Hepatic stellate cell (primary cell): ENCODE measurements at places on chromosomes 11 and 22.

DNA sequence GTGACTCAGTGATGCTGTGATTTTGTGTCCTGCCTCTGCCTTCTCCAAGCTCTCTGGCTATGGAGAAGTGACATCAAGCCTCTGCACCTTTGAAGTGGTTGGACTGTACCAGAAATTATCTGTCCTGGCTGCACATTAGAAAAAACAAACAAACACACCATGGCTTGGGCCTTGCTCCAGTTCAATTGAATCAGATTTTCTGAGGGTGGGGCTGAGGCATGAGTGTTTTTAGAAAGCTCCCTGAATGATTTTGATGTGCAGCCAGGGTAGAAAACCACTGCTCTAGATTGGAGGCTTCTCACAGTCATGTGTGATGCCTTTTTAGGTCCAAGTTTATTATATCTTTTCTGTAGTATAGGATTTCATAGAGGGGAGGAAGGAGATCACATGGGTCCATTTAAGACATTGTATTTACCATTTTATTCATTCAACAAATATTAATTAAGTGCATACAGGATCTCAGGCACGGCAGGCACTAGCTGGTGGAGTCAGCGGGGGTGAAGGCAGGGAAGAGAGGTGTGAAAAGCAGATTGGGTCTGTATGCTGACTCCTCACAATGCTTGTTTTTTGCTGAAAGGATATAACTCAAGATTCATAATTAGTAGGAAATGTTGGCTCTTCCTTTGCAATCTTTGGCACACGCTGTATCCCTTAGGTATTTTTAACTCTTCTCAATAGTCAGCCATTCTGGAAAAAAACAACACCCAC, 7.1 kb upstream of the VSTM5 start:
- DNase-seq, result no peak

DNA sequence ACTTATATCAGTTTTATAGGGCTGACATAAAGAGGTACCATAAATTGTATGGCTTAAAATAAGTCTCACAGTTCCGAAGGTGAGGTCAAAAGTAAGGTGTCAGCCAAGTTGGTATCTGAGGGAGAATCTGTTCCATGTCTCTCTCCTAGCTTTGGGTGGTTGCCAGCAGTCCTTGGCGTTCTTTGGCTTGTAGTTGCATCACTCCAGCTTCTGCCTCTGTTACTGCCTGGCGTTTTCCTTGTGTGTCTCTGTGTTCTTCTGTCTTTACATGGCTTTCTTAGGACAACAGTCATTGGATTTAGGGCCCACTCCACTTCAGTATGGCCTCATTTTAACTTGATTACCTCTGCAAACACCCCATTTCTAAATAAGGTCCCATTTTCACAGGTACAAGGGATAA, 16.7 kb downstream of the MMP7 start:
- no peak for DNase-seq

GRCh38 chr11:79269611-79270307, 171.1 kb downstream of the TENM4 start:
- no peak for DNase-seq

DNA sequence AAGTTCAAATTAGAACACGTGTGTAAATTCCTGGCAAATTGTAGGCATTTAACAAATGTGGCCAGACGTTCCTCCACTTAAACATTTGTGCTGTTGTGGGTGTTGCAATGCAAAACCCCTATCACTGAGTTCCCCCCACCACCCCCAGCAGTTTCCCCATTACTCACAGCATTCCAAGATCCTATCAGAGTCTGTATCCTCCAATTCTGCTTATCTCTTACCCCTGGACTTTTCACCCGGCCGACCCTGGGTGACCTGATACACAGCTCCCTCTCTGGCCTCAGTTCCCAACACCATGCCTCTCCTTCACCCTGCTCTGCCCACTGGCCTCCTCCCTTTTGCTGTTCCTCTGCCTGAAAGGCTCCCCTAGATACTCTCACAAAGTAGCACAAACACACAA, 31.4 kb upstream of the AQP11 start:
- no peak for DNase-seq

- DNase-seq, result no peak
These were observed 527.9 kb downstream of the BUD13 start for GRCh38 chr11:116244889-116245288.

GRCh38 chr11:95092549-95093324, 3.1 kb downstream of the ENDOD1 start:
- DNase-seq, result peak; percentile 75

- no peak for DNase-seq
These were observed 25.1 kb downstream of the RGL4 start for GRCh38 chr22:23715806-23716375.

DNA sequence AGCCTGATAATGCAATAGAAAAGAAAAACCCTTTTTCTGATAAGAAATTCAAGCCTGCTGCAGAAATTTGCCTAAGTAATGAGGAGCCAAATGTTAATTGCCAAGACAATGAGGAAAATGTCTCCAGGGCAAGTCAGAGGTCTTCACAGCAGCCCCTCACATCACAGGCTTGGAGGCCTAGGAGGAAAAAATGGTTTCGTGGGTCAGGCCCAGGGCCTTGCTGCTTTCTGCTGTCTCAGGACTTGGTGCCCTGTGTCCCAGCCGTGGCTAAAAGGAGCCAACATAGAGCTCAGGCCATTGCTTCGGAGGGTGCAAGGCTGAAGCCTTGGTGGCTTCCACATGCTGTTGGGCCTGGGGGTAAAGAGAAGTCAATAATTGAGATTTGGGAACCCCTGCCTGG, 131.3 kb downstream of the LARGE1 start:
- no peak for DNase-seq

DNA sequence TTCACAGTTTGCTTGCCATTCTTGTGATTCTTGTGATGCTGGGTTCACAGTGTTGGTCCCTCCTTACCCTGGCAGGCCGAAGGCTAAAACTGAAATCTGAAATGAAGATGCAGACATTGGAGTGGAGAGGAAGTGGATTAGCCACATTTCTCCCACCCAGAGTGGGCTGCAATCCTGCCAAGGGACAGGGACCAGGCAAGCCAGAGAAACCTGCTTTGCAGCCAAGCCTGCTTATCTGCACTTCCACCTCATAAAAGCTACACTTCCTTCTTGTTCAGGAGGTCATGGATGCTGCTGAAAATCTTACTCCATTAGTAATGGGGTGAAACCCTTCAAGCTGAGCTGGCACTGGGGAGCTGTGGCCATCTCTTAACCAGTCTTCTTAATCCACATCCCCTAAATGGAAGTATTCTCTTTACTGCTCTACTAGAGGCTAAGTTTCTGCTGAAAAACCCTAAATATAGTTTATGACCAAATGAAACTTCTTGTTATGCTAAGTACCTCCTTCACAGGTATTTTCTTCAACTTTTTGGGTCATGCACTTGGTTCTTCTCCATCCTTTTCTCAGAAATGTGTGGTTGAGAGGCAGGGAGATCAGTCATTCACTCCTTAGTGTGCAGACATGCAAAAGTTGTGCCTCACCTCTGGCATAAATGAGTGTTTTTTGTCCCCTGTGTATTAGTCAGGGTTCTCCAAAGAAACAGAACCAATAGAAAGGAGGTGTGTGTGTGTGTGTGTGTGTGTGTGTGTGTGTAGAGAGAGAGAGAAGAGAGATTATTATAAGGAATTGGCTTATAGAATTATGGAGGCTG, 133.9 kb upstream of the BMAL1 start:
- no peak for DNase-seq

- DNase-seq, result peak; percentile 29
These were observed 12.6 kb upstream of the APLNR start for GRCh38 chr11:57249384-57250319.

DNA sequence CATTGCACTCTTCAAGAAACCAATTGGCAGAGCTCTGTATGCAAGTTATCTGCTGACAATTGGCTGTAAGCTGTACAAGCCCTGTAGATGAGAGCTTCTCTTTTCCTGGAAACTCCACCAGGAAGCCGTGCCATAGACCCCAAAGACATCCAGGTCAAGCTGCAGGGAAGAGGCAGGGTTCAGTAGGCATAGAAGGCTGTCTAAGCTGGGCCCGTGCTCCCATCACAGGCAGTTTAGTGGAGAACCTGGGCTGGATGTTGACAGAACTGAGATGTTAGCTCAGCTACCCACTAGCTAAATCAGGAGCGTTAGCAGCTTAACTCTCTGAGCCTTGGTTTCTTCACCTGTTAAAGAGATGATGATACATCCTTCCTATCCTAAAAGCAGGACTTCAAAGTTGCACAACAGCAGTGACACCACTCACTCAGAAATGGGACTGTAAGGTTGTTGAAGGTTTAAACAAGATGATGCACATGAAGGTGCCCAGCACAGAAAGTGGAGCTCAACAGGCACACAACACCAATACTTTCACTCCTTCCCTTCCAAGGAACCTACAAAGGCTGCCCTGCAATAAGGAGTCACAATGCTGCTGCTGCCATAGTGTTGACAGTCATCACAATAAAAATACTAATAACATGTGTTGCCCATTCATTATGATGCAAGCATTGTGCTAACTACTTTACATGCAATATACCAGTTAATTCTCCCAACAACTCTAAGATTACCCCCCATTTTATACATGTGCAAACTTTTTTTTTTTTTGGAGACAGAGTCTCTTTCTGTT, 115.4 kb downstream of the ZBTB16 start:
- no peak for DNase-seq

DNA sequence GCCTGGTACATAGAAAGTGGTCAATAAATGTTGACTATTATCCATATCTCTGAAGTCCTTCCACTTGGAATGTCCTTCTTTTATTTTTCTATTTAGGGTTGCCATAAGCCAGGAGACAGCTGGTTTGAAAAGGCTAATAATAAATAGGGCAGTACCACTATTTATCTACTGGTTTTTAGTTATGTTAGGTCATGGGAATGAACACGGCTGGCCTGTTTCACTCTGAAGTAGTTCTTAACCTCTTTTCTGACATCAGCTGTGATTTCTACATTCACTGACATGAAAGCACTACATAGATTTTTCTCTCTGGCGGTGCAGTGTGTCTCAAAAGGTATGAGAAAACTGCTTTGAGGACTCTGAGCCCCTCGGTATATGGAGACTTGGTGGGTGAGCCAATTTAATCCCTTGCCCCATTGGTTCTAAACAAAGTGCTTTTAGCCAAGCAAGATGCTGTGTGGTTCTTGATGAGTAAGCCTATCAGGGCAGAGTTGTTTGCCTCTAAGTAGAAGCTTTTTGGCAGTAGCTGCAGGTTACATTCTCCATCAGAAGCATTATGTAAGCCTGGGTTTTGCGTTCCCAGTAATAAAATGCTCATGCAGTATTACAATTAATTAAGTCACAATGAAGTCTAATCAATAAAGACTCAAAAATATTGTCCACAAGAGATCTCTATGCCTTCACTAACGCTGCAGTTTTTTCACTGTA, 48.7 kb upstream of the APOA1 start:
- no peak for DNase-seq

DNA sequence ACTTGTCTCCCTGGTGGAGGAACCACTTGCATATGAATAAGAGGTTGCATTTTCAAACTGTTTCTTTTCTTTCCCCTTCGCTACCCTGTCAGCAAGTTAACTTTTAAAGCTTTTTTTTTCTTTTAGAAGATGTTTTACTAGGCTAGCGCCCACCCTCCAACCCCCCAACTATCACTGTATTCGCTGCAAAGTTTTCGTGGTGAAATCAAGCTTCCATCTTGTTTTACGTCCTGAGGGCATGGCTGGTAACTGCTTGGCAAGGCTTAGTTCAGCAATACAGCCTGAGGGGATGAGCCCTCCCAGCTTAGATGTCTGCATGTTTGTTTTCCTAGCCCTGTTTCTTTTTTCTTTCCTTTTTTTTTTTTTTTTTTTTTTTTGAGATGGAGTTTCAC, 1359.3 kb downstream of the LRRC4C start:
- DNase-seq, result no peak

- DNase-seq, result no peak
These were observed 64.0 kb downstream of the MN1 start for GRCh38 chr22:27737521-27737920.

- DNase-seq, result no peak
These were observed 106.5 kb upstream of the GRAMD1B start for GRCh38 chr11:123323568-123323967.

- DNase-seq, result no peak
These were observed 36.3 kb upstream of the SOX6 start for GRCh38 chr11:16392616-16393015.

DNA sequence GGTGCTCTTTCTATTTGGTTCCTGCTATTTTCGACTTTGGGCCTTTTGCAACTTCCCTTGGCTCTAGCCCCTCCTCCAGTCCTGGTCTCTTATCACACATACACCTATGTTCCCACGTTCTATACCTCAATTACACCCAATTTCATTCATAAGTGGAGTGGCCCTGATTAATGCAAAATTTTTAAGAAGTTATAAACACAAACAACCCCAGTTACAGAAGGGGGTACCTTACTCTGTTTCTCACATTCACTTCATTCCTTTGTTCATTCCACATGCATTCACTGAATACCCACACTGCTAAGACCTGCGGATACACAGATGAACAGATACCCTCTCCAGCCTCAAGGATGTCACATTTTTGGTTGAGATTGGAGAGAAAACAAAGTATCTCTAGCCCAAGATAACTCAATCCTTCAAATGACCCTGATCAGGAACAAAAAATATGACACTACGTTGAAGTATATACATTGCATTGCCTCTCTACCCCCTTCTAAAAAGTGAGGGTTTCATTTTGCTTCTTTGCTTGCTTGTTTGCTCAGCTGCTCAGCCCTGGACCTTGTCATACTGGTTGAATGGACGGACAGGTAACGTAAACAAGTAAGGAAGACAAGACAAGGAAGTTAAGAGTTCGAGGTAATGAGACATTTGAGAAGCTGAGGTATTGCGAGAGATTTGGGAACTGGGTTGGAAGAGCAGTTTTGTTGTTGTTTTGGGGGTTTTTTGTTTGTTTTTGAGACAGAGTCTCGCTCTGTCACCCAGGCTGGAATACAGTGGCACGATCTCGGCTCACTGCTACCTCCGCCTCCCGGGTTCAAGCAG, 3.6 kb upstream of the VPS37C start:
- no peak for DNase-seq

- DNase-seq, result no peak
These were observed 5.5 kb upstream of the FXYD2 start for GRCh38 chr11:117830072-117830471.

- no peak for DNase-seq
These were observed 15.3 kb downstream of the PHF21B start for GRCh38 chr22:44994399-44995104.

DNA sequence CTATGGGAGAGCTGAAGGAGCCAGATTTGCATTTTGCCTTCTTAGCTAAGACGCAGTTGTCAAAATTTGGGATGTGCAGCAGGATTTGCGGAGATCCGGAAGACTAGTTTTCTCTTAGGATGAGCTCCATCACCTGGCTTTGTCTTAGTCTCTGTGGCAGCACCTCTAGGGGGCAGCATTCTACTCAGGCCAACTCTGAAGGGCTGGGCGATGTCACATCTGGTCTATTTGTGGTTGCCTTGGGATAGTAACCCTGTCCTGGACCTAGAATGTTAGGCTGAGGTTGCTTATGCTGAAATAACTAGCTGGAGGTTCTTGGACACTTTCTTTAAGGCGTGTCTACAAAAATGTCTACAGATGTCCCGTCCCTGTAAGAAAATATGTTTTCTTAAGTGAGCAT, 116.2 kb downstream of the FAT3 start:
- peak; percentile 5 for DNase-seq

- peak; percentile 72 for DNase-seq
These were observed 330.2 kb upstream of the B3GAT1 start for GRCh38 chr11:134742224-134742612.

- peak; percentile 86 for DNase-seq
These were observed 27.6 kb downstream of the TENM4 start for GRCh38 chr11:79413268-79413667.

- no peak for DNase-seq
These were observed 359.5 kb downstream of the INSC start for GRCh38 chr11:15473954-15474837.
